Fibroblast of upper back skin (primary cell): ENCODE measurements at places on chromosomes 12 and 14.
A peak's percentile ranks its signal among the peaks of the same experiment; 100 is the strongest.

- DNase-seq = no peak
These were observed 137.8 kb downstream of the DHRS2 start for GRCh38 chr14:23773981-23774380.

DNA sequence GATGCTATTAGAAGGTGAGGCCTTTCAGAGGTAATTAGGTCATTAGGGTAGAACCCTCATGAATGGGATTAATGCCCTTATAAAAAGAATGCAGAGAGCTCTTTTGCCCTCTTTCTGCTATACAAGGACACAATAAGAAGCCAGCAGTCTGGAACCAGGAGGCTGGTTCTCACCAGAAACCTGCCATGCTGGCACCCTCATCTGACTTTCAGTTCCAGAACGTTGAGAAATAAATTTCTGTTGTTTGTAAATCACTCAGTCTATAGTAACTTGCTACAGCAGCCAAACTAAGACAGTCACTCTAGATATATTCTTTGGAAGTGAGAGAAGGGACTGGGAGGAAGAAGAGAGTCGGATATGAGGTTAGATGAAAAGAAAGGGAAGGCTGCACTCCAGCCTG, 125.0 kb upstream of the MYF6 start:
- no peak for DNase-seq

DNA sequence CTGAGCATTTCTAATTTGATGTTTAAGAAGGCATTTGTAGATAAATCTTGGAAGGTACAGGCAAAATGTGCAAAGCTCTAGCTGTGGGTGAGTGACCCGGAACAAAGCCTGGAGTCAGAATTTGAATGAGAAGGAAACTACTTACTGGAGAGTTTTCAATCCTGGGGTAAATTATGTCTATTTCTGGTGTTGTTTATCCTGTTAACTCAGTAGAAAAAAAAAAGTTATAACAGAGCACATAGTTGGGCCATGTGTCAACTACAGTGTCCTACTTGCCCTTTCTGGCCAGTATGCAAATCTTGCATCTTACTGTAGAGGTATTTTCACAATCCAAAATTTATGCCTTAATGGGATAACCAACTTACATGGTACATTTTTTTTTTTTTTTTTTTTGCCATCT, 182.3 kb downstream of the SYNE2 start:
- DNase-seq = peak; percentile 28

DNA sequence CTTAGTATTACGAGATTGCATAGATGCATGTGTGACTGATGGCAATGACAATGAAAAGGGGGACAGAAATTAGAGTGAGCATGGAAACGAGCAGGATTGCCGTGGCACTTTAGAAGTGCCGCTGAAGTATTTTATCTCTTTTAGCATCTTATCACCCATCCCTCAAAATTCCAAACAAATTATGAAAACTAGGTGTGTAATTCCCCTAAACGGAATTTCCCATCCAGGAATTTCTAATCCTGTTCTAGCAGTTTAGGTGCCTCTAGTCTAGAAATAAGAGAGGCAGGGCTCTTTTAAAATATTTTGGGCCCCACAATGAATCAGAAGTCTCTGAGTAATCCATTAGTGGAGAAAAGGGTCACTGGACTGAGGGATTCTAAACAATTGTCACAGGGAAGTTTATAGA, 947 bp downstream of the TMEM52B start:
- DNase-seq = no peak

DNA sequence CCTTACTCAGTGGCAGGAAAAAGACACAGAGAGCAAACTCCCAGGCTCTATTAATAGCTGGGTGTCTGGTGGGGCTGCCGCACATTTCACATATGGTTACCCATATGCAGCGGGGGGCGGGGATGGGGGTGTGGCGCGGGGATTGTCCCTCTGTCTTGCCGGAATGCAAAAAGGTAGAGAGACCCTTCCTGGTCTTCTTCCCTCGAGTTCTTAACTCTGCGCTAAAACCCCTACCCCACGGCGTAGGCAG, 1.7 kb downstream of the PRMT8 start:
- DNase-seq = no peak

DNA sequence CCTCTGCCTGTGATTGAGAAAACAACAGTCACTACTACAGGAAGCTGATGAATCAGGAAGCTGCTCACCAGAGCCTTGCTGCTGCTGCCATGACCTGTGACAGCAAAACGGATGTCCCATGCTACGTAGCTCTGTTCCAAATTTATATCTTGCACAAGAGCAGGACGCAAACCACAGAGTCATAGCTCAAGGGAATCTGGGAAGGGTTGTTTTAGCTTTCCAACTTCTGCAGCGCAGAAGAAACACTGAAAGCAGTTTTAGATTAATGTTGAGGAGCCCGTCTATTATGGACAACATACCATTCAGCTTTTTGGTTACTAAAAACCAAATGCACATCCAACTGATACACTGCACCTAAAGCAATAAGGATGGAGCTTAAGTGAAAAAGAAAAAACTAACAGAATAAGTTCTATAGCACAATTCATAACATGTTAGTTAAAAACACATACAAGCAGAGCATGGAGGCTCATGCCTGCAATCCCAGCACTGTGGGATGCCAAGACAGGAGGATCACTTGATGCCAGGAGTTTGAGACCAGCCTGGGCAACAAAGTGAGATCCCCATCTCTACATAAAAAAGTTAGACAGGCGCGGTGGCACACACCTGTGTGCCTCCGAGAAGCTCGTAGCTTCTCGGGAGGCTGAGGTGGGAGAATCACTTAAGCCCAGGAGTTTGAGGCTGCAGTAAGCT, 1.7 kb upstream of the ANKRD33 start:
- peak; percentile 92 for DNase-seq

DNA sequence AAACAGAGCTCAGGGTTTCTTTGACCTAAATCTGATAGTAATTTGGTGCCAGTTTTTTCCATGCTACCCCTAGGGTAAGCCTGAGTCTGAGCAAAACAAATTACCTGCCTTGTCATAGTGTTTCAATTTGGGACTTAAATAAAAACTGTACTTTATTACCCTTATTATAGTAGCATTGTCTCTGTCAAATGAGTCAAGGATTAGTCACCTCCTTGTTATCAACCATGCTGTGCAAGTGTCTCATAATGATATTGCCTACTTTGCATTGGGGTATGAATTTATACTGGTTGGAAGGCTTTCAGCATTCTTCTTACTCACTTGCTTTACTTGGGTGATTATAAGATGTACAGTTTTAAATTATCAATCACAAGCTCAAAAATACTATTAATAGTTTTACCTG, 380.0 kb downstream of the LRFN5 start:
- DNase-seq = peak; percentile 57

DNA sequence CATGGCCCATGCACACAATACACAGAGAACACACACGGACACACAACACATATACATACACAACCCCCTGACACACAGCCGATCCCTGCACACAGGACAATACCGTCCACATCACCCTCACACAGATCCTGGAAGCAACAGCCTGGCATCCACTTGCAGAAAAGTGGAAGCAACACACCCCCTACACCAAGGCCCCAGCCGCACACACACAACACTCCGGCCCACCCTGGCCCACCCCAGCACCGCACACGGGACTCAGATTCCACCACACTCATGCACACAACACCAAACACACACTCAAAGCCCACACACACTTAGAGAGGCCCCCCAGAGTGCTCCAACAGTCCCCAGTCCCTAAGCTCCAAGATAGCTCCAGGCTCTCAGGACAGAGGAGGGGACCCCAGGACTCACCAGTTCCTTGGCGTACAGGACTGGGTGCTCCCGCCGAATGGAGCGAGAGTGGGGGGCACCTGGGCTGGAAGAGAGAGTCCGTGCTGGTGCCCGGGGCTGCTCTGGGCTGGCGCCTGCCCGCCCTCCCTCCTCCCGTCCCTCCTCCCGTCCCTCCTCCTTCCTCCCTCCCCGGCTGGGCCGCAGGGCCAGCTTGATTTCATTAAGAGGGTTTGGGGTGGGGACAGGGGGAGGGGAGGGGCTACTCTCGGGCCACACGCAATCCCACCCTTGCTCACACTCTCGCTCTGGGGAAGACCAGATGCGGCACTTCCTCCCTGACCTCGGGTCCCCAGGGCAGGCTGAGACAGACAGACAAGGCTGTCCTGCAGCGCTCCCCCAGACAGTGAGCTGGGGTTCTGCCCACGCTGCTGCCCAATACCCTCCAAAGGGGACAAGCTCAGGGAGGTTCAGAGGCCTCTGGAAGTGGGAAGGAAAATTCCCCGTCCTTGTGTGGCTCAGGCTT, at the start of gene TMEM119:
Gene TMEM119, minus strand, starts transcription at position 526 of the 913 bp plus-strand sequence. CDS start 5,701 bp downstream, outside the sequence.
- DNase-seq = peak; percentile 89
